Peyer's patch (tissue), 4 donors: ENCODE measurements at places on chromosomes 3 and 15. TPM values are rescaled to one million over a fixed set of nuclear protein-coding genes. Genes with fewer than 3 reads are reported as not detected.

DNA sequence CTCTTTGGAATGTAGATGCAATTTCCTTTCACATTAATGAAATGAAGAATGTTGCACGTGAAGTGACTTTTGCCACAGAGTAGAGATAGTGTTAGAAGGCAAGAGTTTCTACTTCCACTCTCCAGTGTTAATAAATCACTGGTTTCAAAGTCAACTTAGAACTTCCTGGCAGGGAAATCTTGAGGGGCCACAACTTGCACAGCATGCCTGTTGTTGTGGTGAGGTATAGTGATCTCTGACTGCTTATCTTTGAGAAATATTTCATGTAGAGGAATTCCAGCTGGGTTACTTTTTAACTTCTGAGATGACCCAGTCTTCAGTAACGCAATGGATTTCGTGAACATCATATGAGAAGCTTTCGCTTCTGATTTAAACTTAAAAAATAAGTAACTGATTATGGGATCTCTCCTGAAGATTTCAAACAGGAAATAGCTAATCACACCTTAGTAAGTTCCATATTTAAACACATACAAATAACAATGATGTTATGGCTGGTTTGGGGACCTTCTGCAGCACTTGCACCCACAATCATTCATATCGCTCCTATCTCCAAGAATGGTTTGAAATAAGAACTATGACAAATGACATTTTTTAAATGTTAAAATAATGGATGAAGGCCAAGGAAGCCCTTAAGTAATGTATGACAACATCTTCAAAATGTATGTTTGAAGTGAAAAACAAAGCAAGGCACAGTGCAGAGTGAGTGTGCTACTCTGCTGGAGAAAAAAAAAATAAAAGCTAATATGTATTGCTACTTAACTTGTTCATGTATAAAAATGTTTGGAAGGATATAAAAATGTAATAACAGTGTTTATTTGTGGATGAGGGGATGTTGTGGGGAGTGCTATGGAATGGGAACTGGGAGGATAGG is 726.5 kb upstream of the NECTIN3 start:
- no peak for DNase-seq

DNA sequence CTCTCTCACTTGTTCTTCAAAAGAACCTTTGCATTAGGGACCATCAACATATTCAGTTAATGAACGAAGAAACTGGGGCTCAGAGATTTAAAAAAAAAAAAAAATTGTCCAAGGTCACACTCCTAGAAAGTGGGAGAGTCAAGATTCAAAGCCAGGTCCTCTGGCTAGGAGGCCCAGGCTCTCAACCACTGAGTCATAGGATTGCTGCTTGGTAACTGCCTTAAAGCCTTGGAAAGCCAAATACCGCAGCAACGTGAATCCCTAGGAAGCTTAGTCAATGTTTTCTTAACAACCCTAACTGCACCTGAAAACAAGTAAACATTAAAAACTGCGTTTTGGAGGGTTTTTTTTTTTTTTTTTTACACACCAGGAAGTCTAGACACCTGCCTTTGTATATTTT is 156.8 kb downstream of the WNT5A start:
- DNase-seq, result no peak

- peak; percentile 59 for DNase-seq
Measured at GRCh38 chr3:124768812-124769211, 38.6 kb downstream of the UMPS start.

- DNase-seq, result no peak
Measured at GRCh38 chr15:23039917-23040281, 530 bp upstream of the TUBGCP5 start.

DNA sequence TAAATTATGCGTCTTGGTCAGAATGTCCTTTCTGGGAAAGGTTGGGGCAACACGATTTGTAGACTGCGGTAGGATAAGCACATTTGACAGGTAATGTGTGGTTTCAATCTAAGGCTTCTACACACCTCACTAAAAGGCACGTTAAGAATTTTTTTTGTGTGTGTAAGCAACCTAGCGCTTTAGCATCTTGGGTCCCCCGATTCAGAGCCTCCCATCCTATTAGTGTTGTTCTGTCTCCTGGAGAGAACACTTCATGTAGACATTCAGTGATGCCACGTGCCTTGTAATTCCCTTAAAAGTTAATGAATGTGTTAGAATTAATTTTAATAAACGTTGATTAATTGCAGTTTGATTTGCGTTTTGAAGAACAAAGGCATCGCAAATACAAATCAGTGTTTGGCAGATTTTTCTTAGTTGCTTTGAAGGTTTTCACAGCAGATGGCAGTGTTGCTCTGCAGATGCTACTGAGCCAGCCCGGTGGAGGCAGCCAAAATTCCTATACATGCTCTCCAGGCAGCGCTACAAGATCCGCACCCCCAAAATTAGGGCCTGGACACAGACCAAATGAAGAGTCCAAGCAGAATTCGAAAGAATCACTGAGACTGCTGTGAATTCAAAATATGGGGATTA is 63.5 kb downstream of the OTOL1 start:
- no peak for DNase-seq

- DNase-seq, result no peak
Measured at GRCh38 chr3:24060055-24060454, 115.0 kb downstream of the NR1D2 start.

DNA sequence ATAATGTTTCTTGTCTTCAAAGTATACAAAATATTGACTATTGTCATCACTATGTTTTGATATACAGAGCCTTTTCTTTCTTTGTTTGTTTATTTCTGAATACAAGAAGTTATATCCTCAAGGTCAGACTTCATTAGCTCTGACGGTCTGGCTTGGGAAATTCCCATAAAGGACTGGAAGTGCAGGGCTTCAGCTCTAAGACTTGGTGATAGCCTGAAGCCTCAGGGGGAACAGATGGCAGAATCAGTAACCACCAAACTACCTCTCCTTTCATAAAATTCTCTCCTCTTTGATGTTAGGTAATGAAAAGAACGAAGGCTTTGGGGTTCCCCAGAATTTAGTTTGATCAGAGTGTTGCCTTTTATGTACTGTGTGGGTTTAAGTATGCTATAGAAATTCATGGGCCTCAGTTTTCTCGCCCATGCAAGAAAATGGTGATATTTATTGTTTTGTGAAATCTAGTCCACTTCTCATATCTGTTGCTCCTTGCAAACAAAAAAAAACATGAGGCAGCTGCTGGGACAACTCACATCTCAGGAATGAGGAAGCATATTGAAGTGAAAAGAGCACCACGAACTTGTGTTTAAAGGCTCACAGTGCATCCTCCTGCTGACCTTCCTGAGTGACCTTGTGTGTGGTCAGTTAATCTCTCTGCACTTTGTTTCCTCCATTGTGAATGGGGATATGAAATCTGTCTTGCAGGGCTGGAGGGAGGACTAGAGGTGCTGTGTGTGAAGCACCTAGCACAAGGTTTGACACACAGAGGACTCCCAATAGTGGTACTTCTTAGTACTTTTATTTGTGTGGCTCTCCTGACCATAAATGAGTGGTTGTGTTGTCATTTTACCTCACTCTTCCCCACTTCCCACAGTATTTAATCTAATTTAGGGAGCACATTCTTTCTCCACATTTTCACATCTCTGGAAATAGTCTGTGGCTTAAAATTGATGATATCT is 569.8 kb upstream of the IL12A start:
- no peak for DNase-seq

DNA sequence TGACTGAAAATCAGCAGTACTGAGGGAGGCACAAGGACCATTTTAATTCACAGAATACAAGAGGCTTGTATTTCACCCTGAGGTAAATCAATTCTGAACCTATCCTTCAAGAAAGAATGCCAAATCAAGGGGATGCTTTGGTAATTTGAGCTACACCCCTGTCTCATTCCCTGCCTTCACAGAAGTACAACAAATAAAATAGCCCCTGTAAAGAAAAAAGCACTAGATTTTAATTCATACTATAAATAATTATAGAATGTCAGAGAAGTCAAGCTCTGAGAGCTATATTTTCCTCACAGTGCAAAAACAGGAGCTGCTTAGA is 249.0 kb downstream of the ISL2 start:
- no peak for DNase-seq

- no peak for DNase-seq
Measured at GRCh38 chr15:58650102-58650501, 99.4 kb downstream of the ADAM10 start.

DNA sequence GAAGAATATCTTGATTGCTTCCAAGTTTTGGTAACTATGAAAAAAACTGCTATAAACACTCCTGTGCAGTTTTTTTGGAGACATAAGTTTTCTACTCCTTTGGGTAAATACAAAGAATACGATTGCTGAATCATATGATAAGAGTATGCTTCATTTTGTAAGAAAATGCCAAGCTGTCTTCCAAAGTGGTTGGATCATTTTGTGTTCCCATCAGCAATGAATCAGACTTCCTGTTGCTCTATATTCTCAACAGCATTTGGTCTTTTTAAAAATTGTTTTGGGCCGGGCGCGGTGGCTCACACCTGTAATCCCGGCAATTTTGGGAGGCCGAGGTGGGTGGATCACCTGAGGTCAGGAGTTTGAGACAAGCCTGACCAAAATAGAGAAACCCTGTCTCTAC is 14.5 kb downstream of the BTD start:
- no peak for DNase-seq

DNA sequence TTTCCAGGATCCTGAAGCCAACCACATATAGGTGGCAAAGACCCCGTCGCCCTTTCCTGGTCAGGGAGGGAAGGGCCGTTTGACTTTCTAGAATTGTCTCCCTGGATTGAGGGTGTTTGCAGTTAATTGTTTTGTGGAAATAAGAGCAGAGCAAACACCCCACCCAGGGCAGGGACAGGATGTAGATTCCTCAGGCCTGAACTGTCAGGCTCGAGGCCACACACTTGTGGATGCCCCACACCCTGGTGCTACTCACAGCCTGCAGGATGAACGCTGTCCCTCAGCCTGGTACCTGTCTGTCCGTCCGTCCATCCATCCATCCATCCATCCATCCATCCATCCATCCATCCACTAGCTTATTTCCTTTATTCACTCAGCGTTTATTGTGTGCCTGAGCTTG is 29.9 kb upstream of the FLNB start:
- DNase-seq, result peak; percentile 59

- no peak for DNase-seq
Measured at GRCh38 chr3:62046326-62046725, 327.0 kb downstream of the FEZF2 start.

- no peak for DNase-seq
Measured at GRCh38 chr3:3448468-3448867, 269.0 kb upstream of the CRBN start.

The MST1R gene
- 233 TPM for total RNA-seq

The WDR72 gene
- total RNA-seq, result not detected

The LRRC31 gene
- total RNA-seq, result 12.4 TPM

The FGD5 gene
- 12.3 TPM for total RNA-seq

The C3orf85 gene
- 6.6 TPM for total RNA-seq

The CFAP91 gene
- 2.1 TPM for total RNA-seq

The CFAP100 gene
- total RNA-seq, result not detected

The GNB4 gene
- total RNA-seq, result 29.7 TPM

The IGSF10 gene
- 3.3 TPM for total RNA-seq

The LRRN1 gene
- 1.8 TPM for total RNA-seq

The EPHA3 gene
- 0.80 TPM for total RNA-seq

The SLC9C1 gene
- total RNA-seq, result 0.67 TPM
